ENCODE measurements at places on chromosomes 3 and 15.

DNA sequence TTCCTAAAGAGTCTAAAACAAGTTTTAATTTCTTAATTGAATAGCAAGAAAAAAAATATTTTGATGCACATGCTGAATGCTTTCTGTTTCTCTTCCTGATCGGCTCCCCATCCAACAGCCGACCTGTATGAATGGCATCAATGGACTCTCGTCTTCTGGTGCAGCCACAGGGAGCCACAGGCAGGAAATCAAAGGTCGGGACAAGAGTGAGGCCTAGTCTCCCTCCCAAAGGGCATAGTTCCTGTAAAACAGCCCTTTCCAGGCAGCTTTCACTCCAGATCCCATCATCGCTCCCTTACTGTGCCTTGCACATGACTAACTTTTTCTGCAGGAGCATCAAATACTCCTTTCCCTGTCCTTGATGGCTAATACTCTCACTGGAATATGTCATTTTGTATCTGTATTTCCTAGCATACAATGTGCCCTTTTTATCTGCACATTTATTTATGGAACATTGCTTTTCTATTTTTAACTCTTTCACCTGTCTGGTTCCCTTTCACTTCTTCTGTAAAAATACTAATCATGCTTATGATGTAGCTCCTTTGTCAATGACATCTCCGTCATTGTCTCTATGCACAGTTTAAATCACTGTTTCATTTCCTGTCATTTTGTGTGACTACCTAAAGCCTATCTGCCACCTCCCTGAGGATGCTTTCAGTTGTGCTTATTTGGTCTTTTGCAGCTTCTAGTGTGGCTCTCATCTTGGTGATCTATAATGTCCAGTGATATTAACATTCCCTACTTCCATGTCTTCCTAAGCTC, 326.2 kb downstream of the CTNNB1 start:
- no peak for DNase-seq

DNA sequence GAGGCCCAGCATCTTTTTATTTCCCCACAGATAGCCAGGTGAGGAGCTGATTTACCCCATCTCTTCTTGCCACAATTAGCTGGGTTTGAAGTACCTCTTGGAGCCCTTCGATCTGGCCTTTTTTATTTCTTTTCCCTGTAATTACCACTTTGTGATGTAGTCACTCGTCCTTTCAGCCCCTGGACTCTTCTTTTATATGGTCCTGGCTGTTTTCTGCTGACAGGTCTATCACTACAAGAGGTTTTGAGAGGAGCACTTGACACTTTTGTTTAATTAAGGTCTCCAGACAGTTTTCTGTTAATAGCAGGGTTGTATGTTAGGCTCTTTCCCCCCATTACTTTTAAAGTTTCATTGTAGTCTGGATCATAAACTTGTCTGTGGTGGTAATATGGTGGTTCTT, 11.8 kb downstream of the ATXN7 start:
- no peak for DNase-seq

GRCh38 chr3:46359733-46360493, 6.0 kb downstream of the CCR2 start:
- no peak for DNase-seq

GRCh38 chr3:30804984-30805383, 89.5 kb downstream of the GADL1 start:
- DNase-seq: no peak

DNA sequence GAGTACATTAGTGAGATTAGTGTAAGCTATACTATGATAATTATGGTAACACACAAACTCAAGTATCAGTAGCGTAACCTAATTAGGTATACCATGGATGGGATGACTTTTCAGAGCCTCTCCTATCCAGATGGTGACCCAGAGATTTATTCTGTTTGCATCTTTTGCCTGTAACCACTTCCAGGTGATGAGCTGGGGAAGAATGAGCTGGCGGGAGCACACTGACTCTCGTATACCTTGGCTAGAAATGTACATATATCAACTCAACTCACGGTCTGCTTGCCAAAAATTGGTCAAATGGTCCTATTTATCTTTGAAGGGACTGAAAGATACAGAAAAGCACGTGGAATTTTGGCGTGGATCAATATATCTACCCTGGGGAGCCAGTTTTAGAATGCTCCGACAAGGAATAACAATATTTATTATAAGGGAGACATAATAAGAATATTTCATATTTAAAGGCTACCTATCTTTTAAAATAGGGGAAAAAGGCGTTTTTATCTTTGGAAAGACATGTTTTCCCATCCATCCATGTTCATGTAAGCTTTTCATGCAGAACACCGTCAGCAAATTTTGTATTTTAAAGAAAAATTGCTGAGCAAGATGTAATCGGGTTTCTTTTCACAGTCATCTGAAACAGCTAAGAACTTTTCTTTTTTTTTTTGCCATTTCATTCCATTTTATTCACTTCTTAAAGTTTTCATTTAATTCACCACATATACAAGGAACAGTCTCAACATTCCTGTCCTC, 502.6 kb upstream of the CBLB start:
- DNase-seq: no peak

DNA sequence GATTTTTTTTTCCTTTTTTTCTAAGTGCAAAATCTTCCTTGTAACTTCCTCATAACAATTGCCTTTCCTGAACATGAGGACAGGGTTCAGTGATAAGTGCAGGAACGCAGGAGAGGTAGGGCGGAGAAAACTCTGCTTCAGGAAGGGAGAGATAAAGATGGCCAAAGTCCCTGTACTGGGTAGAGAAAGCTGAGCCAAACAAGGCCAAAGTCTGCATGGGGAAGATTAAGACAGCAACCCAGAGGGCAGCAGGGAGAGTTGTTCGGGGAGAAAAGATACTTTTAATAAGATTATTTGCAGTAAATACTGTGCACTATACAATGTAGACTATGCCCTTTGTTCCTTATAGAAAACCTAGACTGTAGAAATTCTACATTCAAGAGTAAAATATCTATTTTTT, 55.4 kb upstream of the LRRFIP2 start:
- no peak for DNase-seq
